Progenitor cell of endocrine pancreas (in vitro differentiated cells): ENCODE measurements at places on chromosomes 2 and 18. TPM values are rescaled to one million over a fixed set of nuclear protein-coding genes. Genes with fewer than 3 reads are reported as not detected.

Gene IWS1
- total RNA-seq: 60.4 and 61.2 TPM in 2 replicates

Gene TFPI
- total RNA-seq: 17.5 and 23.5 TPM in 2 replicates

Gene MARCO
- not detected in 2 replicates for total RNA-seq

Gene ALLC
- 0.16 TPM in 1 of 2 replicates, not detected in the other for total RNA-seq

Gene PLB1
- total RNA-seq: 0.65 and 0.78 TPM in 2 replicates

Gene IKZF2
- total RNA-seq: 21.3 and 21.9 TPM in 2 replicates

Gene ARHGEF4
- total RNA-seq: 5.6 and 6.5 TPM in 2 replicates

Gene LIMS3
- 0.93 and 1.3 TPM in 2 replicates for total RNA-seq

Gene ZSWIM2
- total RNA-seq: not detected in 2 replicates

GRCh38 chr2:240322231-240322955 lies 113.1 kb upstream of the GPC1 start:
- no peak for DNase-seq
- no peak overlapping the region for H3K4me3 ChIP-seq
- no peaks in the 10 kb centered on the region for H3K4me1 ChIP-seq
- no peak overlapping the region for H3K27ac ChIP-seq
- H3K36me3 ChIP-seq: no peaks in the 10 kb centered on the region
- peaks cover 23% of the 10 kb centered on the region for H3K27me3 ChIP-seq

GRCh38 chr2:183950673-183951072 lies 647.7 kb upstream of the ZNF804A start:
- H3K27me3 ChIP-seq: no peaks in the 10 kb centered on the region
- H3K4me3 ChIP-seq: no peak overlapping the region
- H3K27ac ChIP-seq: no peak overlapping the region
- no peaks in the 10 kb centered on the region for H3K36me3 ChIP-seq
- no peak for DNase-seq

DNA sequence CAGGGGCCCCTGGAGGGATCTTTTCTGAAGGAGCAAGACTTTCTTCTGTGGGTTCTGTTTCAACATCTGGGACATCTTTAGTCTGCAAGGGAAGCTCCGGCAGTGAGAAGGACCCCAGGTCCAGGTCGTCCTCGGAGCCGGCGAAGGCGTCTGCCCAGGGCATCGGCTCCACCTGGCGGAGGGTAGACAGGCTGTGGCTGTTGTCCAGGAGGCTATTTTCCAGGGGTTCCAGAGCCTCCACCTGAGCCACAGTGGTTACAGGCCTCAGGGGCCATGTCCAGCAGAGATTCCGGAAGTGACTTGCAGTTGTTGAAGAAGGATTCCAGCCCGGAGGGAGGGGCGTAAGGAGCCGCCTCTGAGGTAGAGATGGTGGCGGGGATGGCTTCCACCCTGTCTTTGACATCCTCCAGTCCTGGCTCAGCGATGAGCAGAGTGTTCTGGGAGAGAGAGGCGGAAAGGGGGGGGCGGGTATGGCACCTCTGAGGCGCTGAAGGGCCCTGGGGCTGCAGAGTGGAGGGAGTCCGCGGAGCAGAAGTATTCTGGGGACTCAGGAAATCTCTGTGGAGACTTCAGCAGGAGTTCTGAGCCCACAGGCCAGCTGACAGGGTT lies 891.3 kb upstream of the LRRTM1 start:
- peaks cover 1% of the 10 kb centered on the region for H3K36me3 ChIP-seq
- DNase-seq: no peak
- H3K4me1 ChIP-seq: no peaks in the 10 kb centered on the region
- no peak overlapping the region for H3K27ac ChIP-seq

DNA sequence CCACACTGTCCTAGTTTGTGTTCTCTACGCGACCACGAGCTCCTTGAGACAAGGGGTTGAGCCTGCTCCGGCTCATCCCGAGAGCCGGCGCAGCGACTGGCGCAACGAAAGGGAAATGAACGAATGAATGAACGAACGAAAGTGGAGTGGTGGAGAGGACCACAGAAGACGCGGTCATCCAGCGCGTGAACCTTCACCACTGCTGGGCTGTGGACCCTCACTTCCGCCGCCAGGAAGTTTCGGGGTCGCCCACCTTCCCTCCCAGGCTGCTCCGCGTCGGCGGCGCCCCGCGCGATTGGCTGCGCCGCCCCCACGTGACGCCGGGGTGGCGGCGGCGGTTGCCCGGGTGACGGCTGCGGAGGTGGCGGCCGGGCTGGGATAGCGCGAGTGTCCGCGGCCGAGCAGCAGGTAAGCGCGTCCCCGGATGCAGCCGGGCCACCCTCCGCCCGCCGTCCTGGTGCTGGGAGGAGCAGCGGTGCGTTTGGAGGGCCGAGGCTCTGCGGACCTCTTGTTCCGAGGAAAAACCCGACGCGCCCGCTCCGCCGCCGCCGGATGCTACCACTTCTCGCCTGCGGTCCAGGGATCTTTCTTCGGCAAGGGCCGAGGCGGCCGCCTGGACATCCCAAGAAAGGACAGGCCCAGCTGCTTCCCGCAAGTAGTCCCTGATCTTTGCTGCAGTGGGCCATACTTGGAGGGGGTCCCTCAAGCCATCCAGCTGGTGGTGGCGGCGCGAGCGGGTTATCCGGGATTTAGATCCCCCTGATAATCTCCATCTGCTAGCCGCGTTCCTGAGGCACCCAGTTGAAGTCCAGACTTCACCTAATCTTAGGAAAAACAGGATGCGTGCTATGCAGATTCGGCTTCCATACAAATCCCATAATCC lies at the start of gene ARMC9:
TSS of gene ARMC9 (plus strand) at position 341 of the 883 bp plus-strand sequence. CDS start 7,608 bp downstream, outside the sequence.
- peak within 1 kb of the TSS; percentile 95 for H3K27ac ChIP-seq
- peak; percentile 78 for DNase-seq
- peak within 1 kb of the TSS; percentile 97 for H3K4me3 ChIP-seq
- peaks cover 12% of the 10 kb centered on the region for H3K36me3 ChIP-seq
- H3K4me1 ChIP-seq: peaks cover 10% of the 10 kb centered on the region
- no peaks in the 10 kb centered on the region for H3K27me3 ChIP-seq

DNA sequence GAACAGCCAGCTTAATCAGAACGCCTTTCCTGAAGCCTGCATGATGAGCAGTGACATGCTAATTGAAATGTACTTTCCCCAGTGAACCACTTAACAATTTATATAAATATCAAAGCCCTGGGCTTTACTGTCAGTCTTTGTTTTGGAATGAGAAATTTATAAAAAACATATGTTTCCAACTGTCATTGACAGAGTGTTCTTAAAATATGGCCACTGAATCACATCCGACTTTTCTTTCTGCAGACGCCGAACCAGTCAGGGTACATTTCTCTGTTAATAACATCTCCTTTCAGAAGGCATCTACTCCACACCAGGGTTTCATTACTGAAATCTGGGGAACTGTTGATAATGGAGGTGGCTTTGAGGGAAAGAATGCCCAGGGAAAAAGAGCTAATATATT lies 343.7 kb downstream of the INSIG2 start:
- H3K27me3 ChIP-seq: peaks cover 12% of the 10 kb centered on the region
- no peak for DNase-seq
- H3K36me3 ChIP-seq: no peaks in the 10 kb centered on the region
- H3K4me1 ChIP-seq: peaks cover 5% of the 10 kb centered on the region

- no peak overlapping the region for H3K4me3 ChIP-seq
- H3K36me3 ChIP-seq: no peaks in the 10 kb centered on the region
- H3K27ac ChIP-seq: no peak overlapping the region
- no peak for DNase-seq
Measured at GRCh38 chr2:174711206-174711605, 53.1 kb downstream of the CHRNA1 start.

DNA sequence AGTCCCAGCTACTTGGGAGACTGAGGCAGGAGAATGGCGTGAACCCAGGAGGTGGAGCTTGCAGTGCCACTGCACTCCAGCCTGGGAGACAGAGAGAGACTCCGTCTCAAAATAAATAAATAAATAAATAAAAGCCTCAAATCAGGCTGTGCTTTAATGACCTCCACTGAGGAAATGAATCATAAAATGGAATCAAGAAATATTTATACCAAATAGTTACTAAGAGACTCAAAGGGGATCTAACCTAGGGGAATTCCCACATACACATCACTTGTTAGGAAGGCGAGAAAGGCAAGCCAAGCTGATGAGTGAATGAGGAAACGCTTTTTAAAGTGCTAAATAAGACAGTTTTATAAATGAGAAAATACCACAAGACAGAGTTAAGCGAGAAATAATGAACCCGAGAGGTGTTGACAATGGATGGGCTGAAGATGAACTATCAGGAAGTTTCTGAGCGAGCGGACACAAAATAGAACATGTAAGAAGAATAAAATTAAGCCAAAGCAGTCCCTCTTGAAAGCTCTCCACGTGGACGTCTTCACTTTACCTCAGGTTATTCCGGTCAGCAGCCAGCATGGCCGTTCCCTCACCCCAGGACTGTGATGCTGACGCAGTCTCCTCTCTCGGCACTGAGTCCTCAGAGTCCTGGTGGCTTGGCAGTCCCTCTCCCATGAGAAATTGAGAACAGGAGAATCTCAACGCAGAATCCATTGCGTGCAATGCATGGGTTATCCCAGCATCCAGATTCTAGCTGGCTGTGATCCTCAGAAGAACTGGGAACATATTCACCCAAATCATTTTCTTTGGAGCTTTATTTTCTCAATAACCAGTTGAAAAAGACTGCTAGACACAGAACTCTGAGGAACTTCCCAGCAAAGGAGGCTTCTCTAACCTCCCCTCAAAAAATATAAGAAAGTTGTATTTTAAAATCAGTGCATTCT lies 22.3 kb downstream of the PXDN start:
- no peak overlapping the region for H3K27ac ChIP-seq
- H3K27me3 ChIP-seq: no peaks in the 10 kb centered on the region
- no peak for DNase-seq
- H3K36me3 ChIP-seq: no peaks in the 10 kb centered on the region

DNA sequence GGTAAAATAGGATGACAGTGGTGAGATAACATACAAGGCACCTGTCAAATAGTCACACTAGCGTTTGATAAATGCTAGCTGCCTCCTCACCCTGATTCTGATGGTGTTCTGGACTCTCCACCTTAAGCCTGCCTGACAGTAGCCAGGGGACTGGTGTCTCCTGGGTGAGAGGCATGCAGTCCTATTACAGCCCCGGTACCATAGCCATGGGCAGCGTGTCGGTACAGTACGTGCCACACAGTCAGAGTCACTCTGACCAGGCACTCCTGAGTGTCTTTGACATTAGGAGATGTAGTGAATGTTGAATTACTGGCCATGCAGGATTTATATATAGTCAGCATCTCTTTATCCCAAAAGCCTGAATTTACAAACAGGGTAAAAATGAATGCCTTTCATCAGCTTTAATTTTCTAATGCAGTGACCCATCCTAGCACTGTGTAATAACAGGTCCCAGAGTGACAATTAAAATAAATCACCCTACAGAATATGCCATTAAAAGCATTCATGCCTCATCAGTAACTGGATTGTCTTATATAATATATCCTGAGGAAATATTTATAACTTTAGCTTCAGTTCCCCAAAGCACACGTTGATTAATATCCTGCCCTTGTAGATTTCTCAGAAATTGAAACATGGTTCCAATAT lies 760.3 kb upstream of the SOX11 start:
- no peak overlapping the region for H3K4me3 ChIP-seq
- no peaks in the 10 kb centered on the region for H3K36me3 ChIP-seq
- H3K4me1 ChIP-seq: no peaks in the 10 kb centered on the region
- no peak overlapping the region for H3K27ac ChIP-seq
- no peaks in the 10 kb centered on the region for H3K27me3 ChIP-seq

GRCh38 chr2:223852281-223852795 lies 15.0 kb upstream of the AP1S3 start:
- no peak for DNase-seq
- H3K4me3 ChIP-seq: no peak overlapping the region
- H3K4me1 ChIP-seq: peaks cover 7% of the 10 kb centered on the region
- peaks cover 26% of the 10 kb centered on the region for H3K36me3 ChIP-seq

DNA sequence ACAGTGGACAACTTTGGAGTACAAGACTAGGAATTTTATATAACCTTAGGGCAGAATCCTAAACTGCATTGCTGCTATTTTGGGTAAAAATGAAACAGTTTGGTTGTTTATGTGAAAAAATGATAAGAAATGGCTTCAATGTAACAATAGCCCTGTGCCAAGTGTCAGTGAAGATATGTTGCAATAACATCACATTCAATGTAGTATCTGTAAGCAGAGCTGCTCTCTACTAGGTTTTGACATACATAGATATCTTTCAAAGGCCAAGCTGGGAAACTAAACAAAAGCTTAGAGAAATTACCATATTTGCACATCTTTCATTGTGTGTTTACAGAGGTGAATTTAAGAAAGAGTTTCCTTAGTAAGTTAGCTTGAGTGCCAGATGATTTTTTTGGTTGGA lies 135.0 kb upstream of the DOK6 start:
- H3K27ac ChIP-seq: no peak overlapping the region
- H3K27me3 ChIP-seq: no peaks in the 10 kb centered on the region
- no peak for DNase-seq
- H3K4me3 ChIP-seq: no peak overlapping the region

DNA sequence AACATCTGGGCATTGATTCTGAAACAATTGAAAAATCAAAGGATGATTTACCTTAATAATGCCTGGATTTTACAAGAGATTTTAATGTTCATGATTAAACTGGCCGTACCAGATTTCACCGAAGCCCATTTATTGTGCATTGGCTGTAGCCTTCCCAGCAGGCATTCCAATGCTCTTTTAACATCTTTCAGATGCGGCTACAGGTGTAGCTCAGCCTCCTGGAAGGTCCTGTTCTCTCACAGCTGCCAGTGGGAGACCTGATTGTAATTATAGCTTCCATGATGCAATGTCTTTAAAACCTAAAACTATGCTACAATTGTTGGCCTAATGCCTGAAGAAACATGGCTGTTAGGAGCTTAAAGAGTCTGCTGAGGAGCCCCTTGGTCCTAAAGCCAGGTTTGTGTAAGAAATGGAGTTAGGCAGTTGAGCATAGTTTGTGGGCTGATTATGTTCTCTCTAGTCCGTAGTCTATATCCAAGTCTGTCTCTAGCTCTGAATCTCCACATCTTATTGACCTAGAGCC lies 147.4 kb downstream of the CERS6 start:
- no peak overlapping the region for H3K4me3 ChIP-seq
- H3K27ac ChIP-seq: no peak overlapping the region
- H3K27me3 ChIP-seq: no peaks in the 10 kb centered on the region

- no peak for DNase-seq
- no peak overlapping the region for H3K27ac ChIP-seq
- H3K36me3 ChIP-seq: no peaks in the 10 kb centered on the region
Measured at GRCh38 chr2:18976168-18976961, 382.1 kb downstream of the OSR1 start.

DNA sequence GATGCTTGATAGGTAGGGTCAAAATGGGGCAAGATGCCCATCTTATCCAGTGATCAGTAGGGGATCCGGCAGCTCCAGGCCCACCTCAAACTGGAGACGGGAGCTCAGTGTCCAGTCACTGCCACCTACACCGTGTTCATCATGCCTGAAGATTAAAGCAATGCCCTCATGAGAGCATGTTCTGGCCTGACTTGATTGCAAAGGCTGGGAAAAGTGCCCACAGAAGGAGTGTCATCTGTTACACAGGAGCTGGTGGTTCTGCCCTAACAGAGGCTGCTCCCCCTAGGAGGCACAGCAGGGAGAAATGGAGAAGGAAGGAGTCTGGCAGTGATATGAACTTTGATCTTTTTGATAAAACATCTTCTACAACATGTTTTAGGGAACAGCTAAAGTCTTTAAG lies 92.3 kb downstream of the CCBE1 start:
- H3K4me1 ChIP-seq: no peaks in the 10 kb centered on the region
- no peak overlapping the region for H3K4me3 ChIP-seq
- H3K27ac ChIP-seq: no peak overlapping the region

GRCh38 chr2:173741759-173742158 lies 223.4 kb downstream of the SP3 start:
- H3K36me3 ChIP-seq: no peaks in the 10 kb centered on the region
- H3K27me3 ChIP-seq: peaks cover 20% of the 10 kb centered on the region
- no peak overlapping the region for H3K27ac ChIP-seq
- H3K4me1 ChIP-seq: no peaks in the 10 kb centered on the region
- no peak overlapping the region for H3K4me3 ChIP-seq
